ENCODE measurements at places on chromosomes 11 and 22.

GRCh38 chr11:113971506-113972195, 3.3 kb upstream of the HTR3A start:
- no peak for DNase-seq

DNA sequence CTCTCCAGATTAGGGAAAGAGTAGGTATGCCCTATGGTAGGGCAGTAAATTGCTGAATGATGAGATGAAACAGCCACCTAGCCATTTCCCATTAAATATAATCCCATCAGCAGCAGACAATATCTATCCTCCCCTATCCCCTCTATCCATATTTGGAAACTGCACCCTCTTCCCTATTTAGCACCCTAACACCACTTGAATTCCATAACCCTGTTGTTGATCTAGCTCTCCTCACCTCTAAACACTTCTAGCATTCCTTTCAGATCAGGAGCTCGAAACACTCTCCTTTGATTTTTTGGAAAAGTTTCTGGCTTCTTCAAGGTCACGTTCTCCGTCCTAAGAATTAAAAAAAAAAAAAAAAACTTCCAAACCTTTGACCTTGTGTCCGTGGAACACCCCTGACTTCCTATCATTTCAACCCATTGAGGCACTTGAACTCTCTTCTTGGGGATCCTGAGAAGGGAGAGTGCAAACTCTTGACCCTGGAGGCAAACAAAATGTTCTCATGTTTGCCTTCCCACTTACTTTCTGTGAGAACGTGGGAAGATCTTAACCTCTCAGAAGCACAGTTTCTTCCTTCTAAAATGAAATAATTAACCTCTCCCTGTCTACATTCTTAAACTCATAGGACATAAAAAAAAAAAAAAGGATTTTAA, 19.0 kb downstream of the TRIM5 start:
- no peak for DNase-seq

GRCh38 chr11:44374001-44374400, 64.1 kb upstream of the ALX4 start:
- DNase-seq = no peak

- no peak for DNase-seq
These were observed 8.9 kb upstream of the PTPRJ start for GRCh38 chr11:47971501-47971900.
